ENCODE measurements at places on chromosomes 6 and 20. TPM values are rescaled to one million over a fixed set of nuclear protein-coding genes. Genes with fewer than 3 reads are reported as not detected.

OR12D3 gene
- not detected for total RNA-seq

SNPH gene
- total RNA-seq = 5.9 TPM

HLA-G gene
- total RNA-seq = 1.7 TPM

CST5 gene
- total RNA-seq = not detected

PRKN gene
- total RNA-seq = 3.8 TPM

METTL24 gene
- total RNA-seq = not detected

SIRPB2 gene
- total RNA-seq = not detected

ERVFRD-1 gene
- total RNA-seq = not detected

ETV7 gene
- 0.87 TPM for total RNA-seq

ZC3H12D gene
- total RNA-seq = 0.15 TPM

DNA sequence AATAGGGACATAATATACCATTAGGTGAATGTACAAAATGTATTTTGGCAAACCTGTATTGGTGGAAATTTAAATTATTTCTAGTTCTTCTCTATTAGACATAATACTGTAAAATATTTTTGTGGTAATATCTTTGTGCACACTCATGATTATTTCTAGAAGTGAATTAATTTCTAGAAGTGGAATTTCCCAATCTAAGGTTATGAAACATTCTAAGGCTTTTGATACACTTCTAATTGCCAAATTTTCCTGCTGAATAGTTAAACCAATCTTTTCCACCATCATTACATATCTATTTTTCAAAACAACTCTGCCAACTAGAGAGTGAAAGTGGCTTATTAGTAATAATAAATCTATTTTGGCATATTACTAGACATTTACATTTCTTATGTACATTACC is 1.8 kb upstream of the CCND3 start:
- DNase-seq = no peak

DNA sequence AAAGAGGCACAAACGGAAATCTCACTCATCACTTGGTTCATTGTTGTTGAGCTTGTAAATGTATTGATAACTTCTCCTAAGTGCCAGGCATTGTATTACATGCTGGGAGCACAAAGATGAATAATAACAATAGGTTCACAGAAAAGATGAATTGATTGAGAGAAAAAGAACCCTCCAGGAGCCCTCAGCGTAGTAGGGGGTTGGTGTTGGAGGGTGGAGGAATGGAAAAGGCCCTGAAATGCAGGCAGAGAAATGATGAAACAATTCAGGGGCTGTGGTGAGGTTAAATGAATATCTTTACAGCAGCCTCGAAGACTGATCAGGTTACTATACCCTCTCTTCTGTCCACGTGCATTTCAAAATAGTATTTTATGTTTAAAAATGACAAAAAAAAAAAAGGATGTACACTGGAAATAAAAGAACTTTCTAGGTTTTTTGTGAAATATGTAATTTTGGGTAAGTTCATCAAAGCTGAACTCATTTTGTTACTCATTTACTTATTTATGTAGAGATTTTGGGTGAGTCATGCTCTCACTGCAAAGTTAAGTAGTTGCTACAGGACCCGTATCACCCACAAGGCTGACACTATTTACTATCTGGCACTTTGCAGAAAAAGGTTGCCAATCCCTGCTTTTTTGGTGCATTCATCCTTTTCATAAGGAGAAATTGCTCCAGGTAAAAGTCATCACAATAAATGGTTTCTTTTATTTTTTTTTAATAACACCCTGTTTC is 277.3 kb downstream of the ZNF217 start:
- DNase-seq = peak; percentile 39

DNA sequence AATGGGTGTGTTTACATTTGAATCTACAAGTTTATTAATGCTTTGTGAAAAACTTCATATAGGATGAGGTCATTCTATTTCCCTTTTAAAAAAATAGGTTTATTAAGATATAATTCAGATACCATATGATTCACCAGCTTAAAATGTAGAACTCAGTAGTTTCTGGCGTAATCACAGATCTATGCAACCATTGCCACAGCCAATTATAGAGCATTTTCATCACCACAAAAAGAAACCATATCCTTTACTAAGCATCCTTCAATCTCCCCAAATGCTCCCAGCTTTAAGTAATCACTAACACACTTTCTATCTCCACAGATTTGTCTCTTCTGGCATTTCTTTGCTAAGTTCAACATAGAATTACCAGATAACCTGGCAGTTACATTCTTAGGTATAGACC is 137.2 kb downstream of the PTPRT start:
- no peak for DNase-seq

DNA sequence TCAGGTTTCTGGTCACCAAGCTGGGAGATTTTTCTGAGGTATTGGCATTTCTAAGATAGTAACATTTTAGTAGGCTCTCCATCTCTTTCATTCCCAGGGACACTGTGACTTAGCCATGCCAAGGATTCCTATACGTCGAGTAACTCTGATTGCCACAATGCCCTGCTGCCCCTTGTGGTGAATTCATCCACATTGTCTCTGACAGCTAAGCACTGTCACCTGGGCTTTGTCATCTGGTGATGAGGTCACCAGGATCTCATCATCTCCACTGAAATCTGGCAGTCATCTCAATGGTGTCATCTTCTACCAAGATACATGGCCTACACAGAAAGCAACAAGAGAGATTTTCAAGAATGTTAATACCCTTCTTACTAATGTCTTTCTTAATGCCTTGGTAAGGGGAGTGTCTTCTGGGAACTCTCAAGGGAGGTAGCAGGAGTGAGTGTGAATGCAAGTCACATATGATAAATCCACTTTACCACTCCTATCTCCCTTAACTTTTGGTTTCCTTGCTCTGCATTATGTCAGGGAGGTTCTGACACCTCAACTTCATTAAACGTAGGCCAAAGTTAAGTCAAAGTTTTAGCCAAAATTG is 246.7 kb downstream of the CD109 start:
- DNase-seq = peak; percentile 16

GRCh38 chr6:41071501-41071922 is 644 bp downstream of the OARD1 start:
- no peak for DNase-seq

- DNase-seq = no peak
Measured at GRCh38 chr6:81747327-81747726, 5.2 kb downstream of the TENT5A start.

GRCh38 chr6:10655508-10656055 is 38.8 kb downstream of the C6orf52 start:
- DNase-seq = no peak

- DNase-seq = peak; percentile 99
Measured at GRCh38 chr6:149233056-149233715, 84.3 kb upstream of the TAB2 start.

DNA sequence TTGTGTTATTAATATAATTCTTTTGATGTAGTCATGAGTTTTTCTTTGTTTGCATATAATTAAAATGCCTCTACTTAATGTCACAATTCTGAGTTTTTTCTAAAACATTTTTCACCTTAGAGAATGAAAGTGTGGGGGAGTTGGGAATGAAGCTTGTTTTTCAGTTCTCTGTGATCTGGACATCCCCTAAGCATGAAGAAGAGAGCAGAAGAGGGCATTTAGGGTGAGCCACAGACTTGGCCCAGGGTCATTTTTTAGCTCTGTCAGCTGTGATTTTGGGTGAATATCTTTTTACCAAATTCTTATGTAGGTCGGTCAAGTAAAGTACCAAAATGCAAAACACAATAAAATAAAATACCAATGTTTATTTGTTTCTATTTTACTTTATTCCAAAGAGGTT is 3.9 kb downstream of the OTOR start:
- no peak for DNase-seq

- DNase-seq = no peak
Measured at GRCh38 chr6:101747160-101747559, 353.7 kb downstream of the GRIK2 start.

DNA sequence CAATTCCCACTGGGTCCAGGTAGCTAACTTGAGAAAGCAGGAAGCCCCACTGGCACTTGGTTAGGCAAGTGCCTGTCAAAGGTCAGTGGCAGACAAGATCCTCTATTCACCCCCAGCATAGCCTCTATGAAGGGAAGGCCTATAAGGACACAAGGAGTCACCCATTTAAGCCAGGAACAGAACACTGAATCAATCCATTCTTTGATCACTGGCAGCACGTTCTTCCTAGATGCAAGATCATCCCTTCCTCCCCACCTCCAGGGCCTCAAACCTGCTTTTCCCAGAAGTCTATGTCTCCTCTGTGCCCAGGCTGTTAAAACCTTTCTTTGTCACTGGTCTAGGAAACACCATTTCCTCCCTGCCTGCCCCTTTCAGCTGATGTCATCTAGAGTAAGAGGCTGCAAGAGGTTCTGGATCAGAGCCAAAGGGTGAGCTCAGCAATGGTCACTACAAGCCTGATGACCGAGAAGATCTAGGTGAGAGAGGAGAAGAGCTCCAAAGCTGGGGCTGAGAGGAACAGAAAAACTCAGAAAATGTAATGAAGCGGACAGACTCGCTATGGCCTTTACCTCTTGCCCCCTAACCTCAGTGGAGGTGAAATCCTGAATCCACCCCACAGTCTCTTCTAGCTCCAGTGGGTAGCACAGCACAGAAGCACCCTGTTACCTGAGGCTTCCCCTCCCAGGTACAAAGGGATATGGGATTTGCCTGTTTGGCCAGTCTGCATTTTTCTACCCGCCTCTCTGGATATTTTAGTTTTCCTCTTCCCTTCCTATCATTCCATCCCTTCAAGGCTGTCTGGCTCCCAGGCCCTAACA is 1.8 kb downstream of the GTPBP2 start:
- peak; percentile 95 for DNase-seq

DNA sequence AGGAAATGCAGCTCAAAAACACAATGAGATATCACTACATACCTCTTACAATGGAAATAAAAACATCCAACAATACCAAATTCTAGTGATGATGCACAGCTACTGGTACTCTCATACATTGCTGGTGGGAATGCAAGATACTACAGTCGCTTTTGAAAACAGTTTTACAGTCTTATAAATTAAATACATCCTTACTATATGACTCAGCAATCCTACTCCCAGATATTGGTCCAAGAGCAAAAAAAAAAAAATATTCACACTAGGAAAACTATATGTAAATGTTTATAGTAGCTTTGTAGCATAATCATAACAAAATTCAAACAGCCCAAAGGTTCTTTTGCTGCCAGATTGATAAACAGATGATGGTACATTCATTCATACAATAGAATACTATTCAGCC is 217.4 kb upstream of the FAM83B start:
- no peak for DNase-seq

- peak; percentile 59 for DNase-seq
Measured at GRCh38 chr6:1552296-1552761, 57.4 kb upstream of the FOXC1 start.

- DNase-seq = peak; percentile 97
Measured at GRCh38 chr6:112087136-112087911, at the start of the genes FAM229B and TUBE1. Gene FAM229B (plus strand): TSS chr6:112087591. CDS start chr6:112099284, 11,693 bp downstream. Gene TUBE1 (minus strand): TSS chr6:112087482. CDS start chr6:112087434, 48 bp downstream.

DNA sequence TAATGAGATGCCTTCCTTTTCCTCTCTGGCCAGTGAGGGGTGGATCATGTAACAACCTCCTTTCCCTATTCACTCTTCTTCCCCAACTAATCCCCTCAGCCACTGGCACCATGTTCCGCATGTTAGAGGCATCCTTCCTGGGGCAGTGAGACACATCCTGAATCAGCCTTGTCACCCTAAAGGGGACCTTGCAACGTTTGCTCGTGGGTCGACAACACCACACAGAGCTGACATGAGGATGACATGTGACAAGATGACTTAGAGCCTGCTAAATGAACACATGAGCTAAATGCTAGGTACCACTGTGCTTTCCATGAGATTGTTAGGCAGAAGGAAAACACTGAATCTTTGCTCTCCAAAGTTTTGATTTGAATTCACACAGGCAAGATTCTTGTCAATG is 129.2 kb downstream of the ATXN1 start:
- no peak for DNase-seq

- no peak for DNase-seq
Measured at GRCh38 chr20:36342331-36343120, 36.4 kb downstream of the DLGAP4 start.

GRCh38 chr6:149154261-149154821 is 163.2 kb upstream of the TAB2 start:
- DNase-seq = no peak

DNA sequence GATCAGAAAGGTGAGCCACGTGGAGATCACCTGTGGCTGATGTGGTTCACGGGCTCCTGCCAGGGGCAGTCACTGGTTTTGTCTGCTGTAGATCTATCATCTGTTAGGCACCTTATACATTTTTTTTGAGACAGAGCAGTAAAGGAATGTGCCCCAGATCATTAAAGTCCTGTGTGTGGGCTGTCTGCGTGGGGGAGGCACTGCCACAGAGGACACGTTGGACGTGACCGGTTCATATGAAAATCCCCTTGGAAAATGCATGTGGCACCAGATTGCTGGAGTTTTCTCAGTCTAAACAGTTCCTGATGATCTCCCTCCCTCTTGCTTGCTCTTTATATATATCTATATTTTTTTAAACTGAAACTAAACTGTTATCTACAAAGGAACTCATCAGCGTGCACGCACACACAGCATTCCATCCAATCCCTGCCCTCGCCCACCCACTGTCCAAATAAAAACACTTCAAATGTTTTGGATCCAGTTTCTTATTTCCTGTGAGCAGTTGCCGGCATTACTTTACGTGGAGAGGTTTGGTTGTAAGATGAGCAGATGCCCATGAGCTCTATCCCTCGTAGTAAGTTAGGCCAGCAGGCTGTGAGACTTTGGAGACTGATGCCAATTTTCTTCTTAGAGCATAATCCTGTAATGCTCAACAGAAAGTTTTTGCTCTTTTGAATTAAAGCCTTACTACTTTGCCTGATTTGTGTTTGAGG is 161.6 kb upstream of the EXOC2 start:
- no peak for DNase-seq

All from renal cortical epithelial cell (primary cell).